Skeletal muscle cell (primary cell): ENCODE measurements at places on chromosomes 5 and 9.

- no peak for DNase-seq
These were observed 62.1 kb downstream of the C5orf15 start for GRCh38 chr5:133906303-133906702.

DNA sequence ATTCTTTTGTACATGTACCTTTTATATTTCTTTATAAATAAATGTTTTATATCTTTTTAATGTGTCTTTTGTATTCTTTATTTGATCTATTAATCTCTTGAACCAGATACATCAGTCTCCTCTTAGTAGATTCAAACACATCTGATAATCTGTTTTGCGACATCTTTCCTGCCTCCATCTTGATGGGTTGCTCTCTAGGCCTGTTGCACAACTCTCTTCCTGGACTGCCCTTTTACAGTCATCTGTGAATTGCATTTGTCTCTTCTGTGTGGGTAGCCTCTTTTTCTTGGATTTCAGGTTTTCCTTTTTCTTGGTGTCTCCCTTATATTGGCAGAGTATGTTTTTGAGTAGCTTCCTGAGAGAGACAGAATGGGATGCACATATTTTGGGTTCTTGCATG, 6.2 kb downstream of the ZFYVE16 start:
- no peak for DNase-seq

- DNase-seq, result no peak
These were observed 42.8 kb upstream of the NR4A3 start for GRCh38 chr9:99778836-99779235.

GRCh38 chr5:67042176-67043003, 154.2 kb downstream of the CD180 start:
- DNase-seq, result no peak
